ENCODE measurements at places on chromosomes 5 and 9. TPM values are rescaled to one million over a fixed set of nuclear protein-coding genes. Genes with fewer than 3 reads are reported as not detected.
A peak's percentile ranks its signal among the peaks of the same experiment; 100 is the strongest.

NMUR2 gene
- not detected for total RNA-seq

NUTM2G gene
- total RNA-seq, result not detected

ZNF483 gene
- total RNA-seq, result 30.4 TPM

DNA sequence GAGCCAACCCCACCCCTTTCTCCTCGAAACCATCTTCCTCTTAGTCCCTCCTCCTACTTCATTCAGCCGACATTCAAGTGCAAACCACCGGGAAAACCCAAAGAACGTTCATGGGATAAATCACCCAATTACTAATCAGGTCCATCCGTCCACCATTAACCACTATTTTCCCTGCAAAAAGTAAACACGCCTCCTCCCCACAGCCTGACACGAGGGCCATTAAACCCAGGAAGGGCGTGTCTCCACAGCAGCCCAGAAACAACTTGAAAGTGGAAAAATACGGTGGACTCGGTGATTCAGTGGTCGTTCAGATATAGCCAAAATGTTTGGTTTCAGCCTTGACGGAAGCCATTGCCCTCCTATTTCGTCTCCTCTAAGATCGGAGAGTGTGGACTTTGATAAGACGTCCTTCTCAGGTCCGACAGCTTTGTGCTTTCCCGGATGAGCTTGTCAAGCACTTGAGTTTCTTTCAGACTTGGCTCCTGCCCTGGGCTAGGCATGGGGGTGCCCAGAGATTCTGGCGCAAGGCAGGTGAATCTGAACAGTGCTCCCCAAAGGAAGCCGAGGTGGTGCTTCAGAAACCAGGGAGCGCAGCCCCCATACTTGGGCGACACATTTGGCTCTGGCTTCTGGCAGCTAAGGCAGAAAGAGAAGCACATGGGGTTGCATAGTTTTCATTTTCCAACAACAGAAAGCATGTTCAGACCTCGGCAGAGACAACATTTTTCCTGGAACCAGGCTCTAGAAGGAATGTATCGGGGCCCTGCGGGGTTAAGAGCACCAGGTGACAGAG, 56.6 kb downstream of the SMIM23 start:
- H3K27me3 ChIP-seq, result no peaks in the 10 kb centered on the region
- peak; percentile 20 for DNase-seq
- no peaks in the 10 kb centered on the region for H3K4me1 ChIP-seq
- no peaks in the 10 kb centered on the region for H3K36me3 ChIP-seq
- no peak overlapping the region for H3K27ac ChIP-seq

DNA sequence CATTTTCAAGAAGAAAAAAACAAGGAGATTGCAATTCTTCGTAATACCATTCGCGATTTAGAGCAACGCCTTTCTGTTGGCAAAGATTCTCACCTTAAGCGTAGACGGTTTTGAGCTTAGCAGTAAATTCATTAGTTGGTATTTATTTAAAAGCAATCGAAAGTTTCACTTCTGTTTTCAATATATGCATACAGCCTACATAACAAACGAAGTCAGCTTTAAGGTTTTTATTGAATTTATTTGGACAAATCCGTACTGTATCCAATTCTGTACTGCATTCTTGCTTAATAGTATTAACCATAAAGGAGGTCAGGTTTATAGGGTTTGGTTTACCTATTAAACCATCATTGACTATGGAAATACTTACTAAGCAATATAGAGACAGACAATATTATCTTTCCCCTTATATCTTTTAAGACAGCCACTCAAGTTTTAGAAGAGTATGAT, 12.0 kb downstream of the SELENOP start:
- no peak overlapping the region for H3K4me3 ChIP-seq
- no peaks in the 10 kb centered on the region for H3K27me3 ChIP-seq
- no peaks in the 10 kb centered on the region for H3K4me1 ChIP-seq
- H3K36me3 ChIP-seq, result no peaks in the 10 kb centered on the region

DNA sequence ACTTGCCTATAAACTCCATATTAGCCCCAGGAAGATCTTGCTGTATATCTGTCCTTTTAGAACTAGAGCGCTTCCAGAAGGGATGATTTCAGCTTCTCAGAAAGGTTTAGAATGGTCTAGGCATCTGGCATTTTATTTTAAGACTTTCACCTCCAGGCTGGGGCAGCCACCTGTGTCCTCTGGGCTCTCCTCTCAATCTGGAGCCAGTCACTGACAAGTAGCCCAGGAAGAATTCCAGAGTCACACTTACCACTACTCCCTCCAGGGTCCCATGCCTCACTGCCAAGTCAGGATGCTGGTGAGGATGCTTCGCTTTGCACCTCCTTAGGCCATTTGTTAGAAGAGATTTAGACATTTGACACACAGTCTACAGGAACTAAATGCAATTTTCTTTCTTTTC, 20.8 kb downstream of the B4GALT1 start:
- no peaks in the 10 kb centered on the region for H3K27me3 ChIP-seq
- no peaks in the 10 kb centered on the region for H3K36me3 ChIP-seq
- no peaks in the 10 kb centered on the region for H3K4me1 ChIP-seq
- no peak for DNase-seq
- H3K27ac ChIP-seq, result no peak overlapping the region
- H3K4me3 ChIP-seq, result no peak overlapping the region

GRCh38 chr9:13386935-13387733, 107.6 kb upstream of the MPDZ start:
- H3K27me3 ChIP-seq, result no peaks in the 10 kb centered on the region
- no peak for DNase-seq
- no peak overlapping the region for H3K27ac ChIP-seq

DNA sequence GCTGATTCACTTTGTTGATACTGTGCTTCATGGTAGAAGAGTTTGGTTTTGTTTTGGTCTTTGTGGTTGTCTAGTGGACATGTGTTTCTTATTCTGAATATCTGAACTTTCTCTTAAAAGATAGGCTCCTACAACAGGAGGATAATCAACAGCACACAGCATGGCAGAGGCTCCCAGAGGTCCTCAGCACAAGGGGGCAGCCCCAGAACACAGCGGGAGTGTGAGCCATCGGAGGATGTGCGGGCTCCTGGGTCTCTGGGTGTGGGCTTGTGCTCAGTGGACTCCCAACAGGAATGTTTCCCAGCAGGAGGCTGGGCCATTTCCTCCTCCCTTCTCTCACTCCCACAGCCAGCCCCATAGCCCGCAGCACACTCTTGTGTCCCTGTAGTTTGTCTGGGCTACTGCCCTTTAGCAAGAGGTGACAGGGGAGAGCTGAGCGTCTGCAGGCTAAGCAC, 164.3 kb upstream of the OTULINL start:
- H3K4me3 ChIP-seq, result no peak overlapping the region
- no peaks in the 10 kb centered on the region for H3K36me3 ChIP-seq
- DNase-seq, result no peak
- H3K27me3 ChIP-seq, result no peaks in the 10 kb centered on the region
- no peaks in the 10 kb centered on the region for H3K4me1 ChIP-seq
- H3K27ac ChIP-seq, result no peak overlapping the region
